Ovary (tissue), 10 donors: ENCODE measurements at places on chromosomes 5 and 9. TPM values are rescaled to one million over a fixed set of nuclear protein-coding genes. Genes with fewer than 3 reads are reported as not detected.

- DNase-seq: no peak
- no peaks in the 10 kb centered on the region for H3K4me1 ChIP-seq
- H3K27ac ChIP-seq: no peak overlapping the region
- H3K36me3 ChIP-seq: no peaks in the 10 kb centered on the region
Measured at GRCh38 chr5:5100635-5101034, 39.5 kb upstream of the ADAMTS16 start.

STX17 gene
- 43.1 TPM for total RNA-seq

QRFP gene
- not detected for total RNA-seq

NPR3 gene
- total RNA-seq: 7.2 TPM
